ENCODE measurements at places on chromosomes 1 and 21.

DNA sequence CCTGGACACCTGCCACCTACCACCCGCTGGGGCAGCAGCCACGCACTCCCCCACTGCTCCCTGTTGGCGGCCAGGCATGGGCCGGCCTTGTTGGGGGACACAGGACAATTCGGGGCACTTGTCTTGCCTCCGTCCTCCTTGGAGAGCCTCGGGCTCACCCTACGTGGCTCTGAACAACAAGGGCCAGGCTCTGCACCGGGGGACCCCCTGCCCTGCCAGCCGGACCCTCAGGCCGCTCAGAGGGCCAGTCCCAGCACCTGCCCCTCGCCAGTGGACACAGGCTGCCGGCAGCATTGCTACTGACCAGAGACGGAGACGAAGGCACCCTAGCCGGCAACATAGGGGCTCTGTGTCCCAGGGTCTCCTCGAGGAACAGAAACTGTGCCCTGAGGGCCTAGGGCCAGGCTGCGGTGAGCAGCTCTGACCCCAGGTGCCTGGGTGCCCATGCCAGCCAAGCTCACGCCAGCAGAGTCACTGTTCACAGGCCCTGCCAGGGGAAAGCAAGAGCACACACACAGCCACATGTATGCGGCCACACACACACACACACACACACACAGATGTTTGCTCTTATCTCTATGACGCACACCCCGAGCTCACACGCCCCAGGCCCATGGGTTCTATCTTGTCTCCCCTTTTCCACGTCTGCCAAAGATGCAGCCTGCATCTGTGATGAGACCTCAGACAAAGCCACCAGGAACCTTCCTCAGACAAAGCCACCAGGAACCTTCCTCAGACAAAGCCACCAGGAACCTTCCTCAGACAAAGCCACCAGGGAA is 45.9 kb downstream of the MORN1 start:
- peak; percentile 55 for DNase-seq
- no peak overlapping the region for H3K4me3 ChIP-seq
- H3K27ac ChIP-seq: no peak overlapping the region
- H3K36me3 ChIP-seq: no peaks in the 10 kb centered on the region

- no peaks in the 10 kb centered on the region for H3K4me1 ChIP-seq
- no peak overlapping the region for H3K4me3 ChIP-seq
- no peak overlapping the region for H3K27ac ChIP-seq
- no peaks in the 10 kb centered on the region for H3K27me3 ChIP-seq
- no peaks in the 10 kb centered on the region for H3K36me3 ChIP-seq
These were observed 15.3 kb downstream of the BECN2 start for GRCh38 chr1:241972703-241973369.

- no peak for DNase-seq
- peaks cover 41% of the 10 kb centered on the region for H3K36me3 ChIP-seq
- H3K27me3 ChIP-seq: no peaks in the 10 kb centered on the region
- H3K4me3 ChIP-seq: no peak overlapping the region
- no peaks in the 10 kb centered on the region for H3K4me1 ChIP-seq
- no peak overlapping the region for H3K27ac ChIP-seq
These were observed 21.7 kb downstream of the ARV1 start for GRCh38 chr1:231000639-231001038.

GRCh38 chr1:171646249-171646560 is 6.3 kb downstream of the MYOC start:
- DNase-seq: no peak
- H3K4me3 ChIP-seq: no peak overlapping the region
- no peaks in the 10 kb centered on the region for H3K4me1 ChIP-seq
- no peaks in the 10 kb centered on the region for H3K36me3 ChIP-seq
- H3K27me3 ChIP-seq: no peaks in the 10 kb centered on the region

GRCh38 chr1:227372726-227373130 is 54.4 kb upstream of the CDC42BPA start:
- no peak overlapping the region for H3K27ac ChIP-seq
- no peak overlapping the region for H3K4me3 ChIP-seq
- no peak for DNase-seq

- peaks cover 3% of the 10 kb centered on the region for H3K27me3 ChIP-seq
- H3K4me1 ChIP-seq: peaks cover 25% of the 10 kb centered on the region
- H3K36me3 ChIP-seq: no peaks in the 10 kb centered on the region
- H3K4me3 ChIP-seq: no peak overlapping the region
- DNase-seq: no peak
- H3K27ac ChIP-seq: peak overlapping the region; percentile 68
These were observed 7.1 kb upstream of the NES start for GRCh38 chr1:156684227-156684782.

Measured in RWPE2 (cell line).